ENCODE measurements at places on chromosomes 5 and 9.

- H3K36me3 ChIP-seq = no peaks in the 10 kb centered on the region
- peaks cover 4% of the 10 kb centered on the region for H3K27me3 ChIP-seq
- H3K4me3 ChIP-seq = no peak overlapping the region
- H3K27ac ChIP-seq = no peak overlapping the region
- no peaks in the 10 kb centered on the region for H3K4me1 ChIP-seq
- DNase-seq = no peak
Measured at GRCh38 chr5:68804343-68804742, 289.5 kb upstream of the SLC30A5 start.

GRCh38 chr5:154770111-154770510 is 14.9 kb downstream of the LARP1 start:
- H3K27me3 ChIP-seq = no peaks in the 10 kb centered on the region
- H3K4me3 ChIP-seq = no peak overlapping the region
- peaks cover 85% of the 10 kb centered on the region for H3K4me1 ChIP-seq
- no peaks in the 10 kb centered on the region for H3K36me3 ChIP-seq

GRCh38 chr5:67090593-67090992 is 106.0 kb downstream of the CD180 start:
- H3K4me1 ChIP-seq = peaks cover 67% of the 10 kb centered on the region
- H3K27ac ChIP-seq = no peak overlapping the region
- peaks cover 6% of the 10 kb centered on the region for H3K36me3 ChIP-seq
- peaks cover 2% of the 10 kb centered on the region for H3K27me3 ChIP-seq

- H3K4me3 ChIP-seq = peak overlapping the region; percentile 8
- DNase-seq = no peak
- peaks cover 54% of the 10 kb centered on the region for H3K4me1 ChIP-seq
- H3K36me3 ChIP-seq = peaks cover 52% of the 10 kb centered on the region
Measured at GRCh38 chr9:81621118-81621517, 68.2 kb downstream of the TLE1 start.

DNA sequence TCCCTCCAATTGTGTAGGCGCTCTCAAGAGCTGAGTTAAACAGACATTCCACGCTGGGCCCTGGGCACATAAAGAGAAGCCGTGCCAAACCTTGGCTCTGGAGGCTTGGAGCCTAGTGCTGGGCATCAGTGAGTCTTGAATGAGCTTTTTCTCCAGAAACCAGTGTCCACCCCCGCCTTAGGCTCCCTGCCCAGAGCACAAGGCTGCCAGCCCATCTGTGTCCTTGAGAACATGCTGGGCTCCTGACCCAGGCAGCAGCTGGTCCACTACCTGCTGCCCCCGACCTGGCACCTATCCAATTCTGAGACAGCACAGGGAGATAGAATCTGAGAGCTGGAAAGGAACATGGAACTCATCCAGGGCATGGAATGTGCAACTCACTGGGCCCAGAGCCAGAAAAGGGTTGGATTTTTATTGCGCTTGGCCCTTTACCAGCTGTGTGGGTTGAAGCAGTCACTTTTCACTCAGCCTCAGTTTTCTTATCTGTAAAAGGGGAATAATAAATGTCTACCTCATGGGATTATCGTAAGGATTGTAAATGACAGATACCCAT is 92.4 kb upstream of the CPLX2 start:
- peaks cover 46% of the 10 kb centered on the region for H3K27me3 ChIP-seq
- no peak overlapping the region for H3K4me3 ChIP-seq
- no peaks in the 10 kb centered on the region for H3K36me3 ChIP-seq
- no peak overlapping the region for H3K27ac ChIP-seq
- H3K4me1 ChIP-seq = peaks cover 5% of the 10 kb centered on the region
- DNase-seq = no peak

- no peaks in the 10 kb centered on the region for H3K27me3 ChIP-seq
- no peak overlapping the region for H3K4me3 ChIP-seq
- H3K36me3 ChIP-seq = peaks cover 21% of the 10 kb centered on the region
- no peak overlapping the region for H3K27ac ChIP-seq
Measured at GRCh38 chr9:85586684-85587083, 155.1 kb downstream of the AGTPBP1 start.

- peaks cover 14% of the 10 kb centered on the region for H3K4me1 ChIP-seq
- peaks cover 2% of the 10 kb centered on the region for H3K27me3 ChIP-seq
Measured at GRCh38 chr5:38548064-38548759, 8.2 kb downstream of the LIFR start.

DNA sequence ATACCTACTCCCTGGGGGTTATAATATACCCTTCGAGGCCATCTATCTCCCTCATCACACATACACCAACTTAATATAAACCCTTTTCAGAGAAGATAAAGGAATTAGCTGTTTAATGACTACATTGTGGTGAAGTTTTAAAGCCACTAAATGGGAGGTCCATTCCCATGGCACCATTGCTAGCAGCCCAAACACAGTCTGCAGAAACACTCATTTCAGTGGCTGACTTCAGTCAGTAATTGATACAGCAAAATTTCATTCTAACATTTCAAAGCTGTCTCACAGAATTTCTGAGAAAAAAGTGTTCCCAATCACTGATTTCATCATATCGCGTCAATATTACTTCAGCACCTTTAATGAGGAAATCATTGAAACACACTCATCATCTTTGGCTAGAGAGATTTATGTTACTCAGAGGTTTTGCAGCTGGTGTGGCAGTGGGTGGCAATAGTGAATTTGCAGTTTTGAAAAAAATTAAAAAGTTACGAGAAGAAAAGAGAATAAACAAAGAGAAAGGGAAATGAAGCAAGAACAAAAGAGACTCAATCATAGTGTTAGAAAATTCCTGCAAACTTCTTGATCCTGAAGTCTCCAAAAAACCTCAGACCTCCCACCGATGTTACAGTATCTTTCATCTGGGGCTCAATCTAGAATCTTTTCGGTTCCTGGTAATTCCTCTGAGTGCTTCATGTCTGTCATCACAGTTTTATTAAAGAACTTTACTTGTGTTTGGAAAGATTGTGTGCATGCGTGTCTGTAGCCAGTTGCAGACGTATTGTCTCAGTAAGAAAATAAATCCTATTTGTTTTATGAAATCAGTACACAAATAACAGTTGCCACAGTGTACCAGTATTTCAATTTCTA is 105.0 kb downstream of the ERCC6L2 start:
- H3K4me3 ChIP-seq = no peak overlapping the region
- H3K27ac ChIP-seq = no peak overlapping the region
- no peaks in the 10 kb centered on the region for H3K27me3 ChIP-seq
- peaks cover 12% of the 10 kb centered on the region for H3K4me1 ChIP-seq
- no peak for DNase-seq
- peaks cover 21% of the 10 kb centered on the region for H3K36me3 ChIP-seq

- H3K27me3 ChIP-seq = no peaks in the 10 kb centered on the region
- H3K4me3 ChIP-seq = no peak overlapping the region
- DNase-seq = no peak
- H3K4me1 ChIP-seq = peaks cover 9% of the 10 kb centered on the region
- H3K36me3 ChIP-seq = peaks cover under 1% of the 10 kb centered on the region
Measured at GRCh38 chr5:60437308-60437707, 262.7 kb downstream of the DEPDC1B start.

GRCh38 chr9:81585191-81585763 is 104.1 kb downstream of the TLE1 start:
- H3K36me3 ChIP-seq = peaks cover 89% of the 10 kb centered on the region
- no peaks in the 10 kb centered on the region for H3K27me3 ChIP-seq
- DNase-seq = no peak
- H3K4me3 ChIP-seq = no peak overlapping the region
- peaks cover 40% of the 10 kb centered on the region for H3K4me1 ChIP-seq

DNA sequence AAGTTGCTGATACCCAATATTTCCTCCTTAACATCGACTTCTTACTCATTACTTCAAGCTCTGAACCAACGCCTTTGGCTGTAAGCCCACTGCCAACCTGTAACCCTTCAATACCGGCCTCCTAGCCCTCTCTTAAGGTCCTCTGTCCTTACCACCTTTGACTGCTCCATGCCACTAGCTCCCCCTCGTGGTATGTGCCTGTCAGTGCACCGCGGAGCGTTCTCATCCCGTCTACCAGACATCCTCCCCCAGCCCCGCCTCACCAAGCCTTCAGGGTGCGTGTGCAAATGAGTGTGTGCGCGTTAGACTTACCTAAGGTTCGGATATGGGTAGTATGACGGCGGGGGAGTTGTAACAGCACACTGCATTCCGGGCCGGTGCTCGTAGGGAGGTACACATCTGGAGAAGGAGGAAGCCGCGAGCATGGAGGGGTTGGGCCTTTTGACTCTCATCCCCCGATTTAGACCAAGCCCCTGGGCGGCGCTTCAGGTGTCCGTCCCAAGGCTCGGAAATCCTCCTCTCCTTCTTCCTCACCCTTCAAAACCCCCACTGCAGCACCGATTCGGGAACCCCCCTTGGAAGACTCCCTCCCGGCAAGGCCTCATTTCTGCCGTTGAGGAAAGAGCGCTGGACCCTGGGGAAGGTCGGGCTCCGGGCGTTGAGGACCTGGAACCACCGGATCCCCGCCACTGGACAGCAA is 2.8 kb upstream of the MYORG start:
- H3K27ac ChIP-seq = no peak overlapping the region
- peak; percentile 88 for DNase-seq
- peak overlapping the region; percentile 84 for H3K4me3 ChIP-seq
- H3K36me3 ChIP-seq = no peaks in the 10 kb centered on the region
- peaks cover 88% of the 10 kb centered on the region for H3K27me3 ChIP-seq

GRCh38 chr9:134685784-134686183 is 44.2 kb downstream of the COL5A1 start:
- no peak overlapping the region for H3K27ac ChIP-seq
- H3K4me3 ChIP-seq = no peak overlapping the region
- H3K4me1 ChIP-seq = peaks cover 39% of the 10 kb centered on the region
- H3K36me3 ChIP-seq = no peaks in the 10 kb centered on the region
- H3K27me3 ChIP-seq = no peaks in the 10 kb centered on the region

- H3K27me3 ChIP-seq = no peaks in the 10 kb centered on the region
- H3K36me3 ChIP-seq = peaks cover 5% of the 10 kb centered on the region
- H3K4me3 ChIP-seq = no peak overlapping the region
Measured at GRCh38 chr5:69288069-69288468, 44.5 kb downstream of the CCDC125 start.

DNA sequence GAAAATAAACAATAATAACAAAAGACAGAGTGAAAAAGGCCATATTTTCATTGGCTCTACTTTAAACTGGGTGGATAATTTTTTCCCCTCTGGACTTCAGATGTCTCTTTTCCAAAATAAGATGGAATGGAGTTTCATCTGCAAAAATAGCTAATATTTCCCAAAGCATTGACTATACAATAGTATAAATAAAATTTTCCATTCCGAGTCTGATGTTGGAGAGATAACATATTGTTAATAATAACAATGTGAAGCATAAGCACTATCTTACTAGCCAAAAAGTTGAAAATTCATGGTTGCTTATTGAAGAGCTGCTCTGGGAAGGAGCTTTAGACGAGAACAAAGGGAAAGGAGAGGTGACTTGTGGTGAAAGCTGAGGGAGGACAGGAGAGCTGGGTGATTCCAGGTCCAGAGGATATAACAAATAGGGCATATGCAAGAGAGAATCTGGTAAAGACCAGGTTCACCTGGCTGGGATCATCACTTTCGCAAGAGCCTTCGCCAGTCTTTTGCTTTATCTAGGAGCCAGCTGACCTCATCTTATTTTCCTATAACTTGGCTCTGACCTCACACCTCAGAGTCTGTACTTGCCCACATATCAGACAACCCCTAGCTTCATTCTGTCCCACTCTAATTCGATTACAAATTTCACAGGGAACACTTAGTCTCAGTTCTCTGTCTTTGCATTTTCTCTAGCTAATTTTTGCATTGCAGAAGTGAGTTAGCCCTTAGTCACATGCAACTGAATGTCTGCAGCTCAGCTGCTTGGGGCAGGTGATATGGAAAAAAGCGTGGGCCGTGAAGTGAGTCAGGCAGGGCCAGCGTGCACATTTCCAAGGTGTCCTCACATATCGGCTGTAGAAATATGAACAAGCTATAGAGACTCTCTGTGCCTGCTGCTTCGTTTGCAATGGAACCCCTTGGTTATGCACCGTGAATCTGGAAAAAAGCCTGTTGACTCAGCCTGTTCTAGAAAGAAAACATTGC is 7.6 kb upstream of the ZNF474 start:
- H3K27me3 ChIP-seq = no peaks in the 10 kb centered on the region
- DNase-seq = no peak
- no peaks in the 10 kb centered on the region for H3K36me3 ChIP-seq
- peaks cover 30% of the 10 kb centered on the region for H3K4me1 ChIP-seq

- H3K27me3 ChIP-seq = peaks cover 4% of the 10 kb centered on the region
- H3K4me3 ChIP-seq = no peak overlapping the region
- peaks cover 23% of the 10 kb centered on the region for H3K4me1 ChIP-seq
- no peak for DNase-seq
Measured at GRCh38 chr5:176405656-176406435, 10.5 kb downstream of the CLTB start.

GRCh38 chr5:79924936-79925893 is 65.8 kb downstream of the MTX3 start:
- no peak overlapping the region for H3K4me3 ChIP-seq
- no peak for DNase-seq
- no peaks in the 10 kb centered on the region for H3K27me3 ChIP-seq
- no peaks in the 10 kb centered on the region for H3K4me1 ChIP-seq
- H3K36me3 ChIP-seq = no peaks in the 10 kb centered on the region

GRCh38 chr5:121913418-121913817 is 48.4 kb upstream of the SRFBP1 start:
- H3K27me3 ChIP-seq = no peaks in the 10 kb centered on the region
- H3K36me3 ChIP-seq = no peaks in the 10 kb centered on the region
- H3K4me3 ChIP-seq = no peak overlapping the region
- DNase-seq = no peak

- no peaks in the 10 kb centered on the region for H3K27me3 ChIP-seq
- DNase-seq = peak; percentile 44
- H3K4me3 ChIP-seq = no peak within 1 kb of the TSS
- peaks cover 51% of the 10 kb centered on the region for H3K4me1 ChIP-seq
- H3K27ac ChIP-seq = no peak within 1 kb of the TSS
Measured at GRCh38 chr9:127854184-127854806, at the start of gene ENG. TSS of gene ENG (minus strand) at chr9:127854658. CDS start at chr9:127854355, 303 bp downstream.

GRCh38 chr5:124277767-124278545 is 468.5 kb downstream of the ZNF608 start:
- no peak overlapping the region for H3K4me3 ChIP-seq
- no peak overlapping the region for H3K27ac ChIP-seq
- no peaks in the 10 kb centered on the region for H3K36me3 ChIP-seq
- no peaks in the 10 kb centered on the region for H3K27me3 ChIP-seq

- DNase-seq = no peak
- no peak overlapping the region for H3K27ac ChIP-seq
- H3K4me1 ChIP-seq = no peaks in the 10 kb centered on the region
- no peaks in the 10 kb centered on the region for H3K27me3 ChIP-seq
- no peak overlapping the region for H3K4me3 ChIP-seq
- peaks cover 43% of the 10 kb centered on the region for H3K36me3 ChIP-seq
Measured at GRCh38 chr9:33277484-33277883, 12.6 kb downstream of the CHMP5 start.

DNA sequence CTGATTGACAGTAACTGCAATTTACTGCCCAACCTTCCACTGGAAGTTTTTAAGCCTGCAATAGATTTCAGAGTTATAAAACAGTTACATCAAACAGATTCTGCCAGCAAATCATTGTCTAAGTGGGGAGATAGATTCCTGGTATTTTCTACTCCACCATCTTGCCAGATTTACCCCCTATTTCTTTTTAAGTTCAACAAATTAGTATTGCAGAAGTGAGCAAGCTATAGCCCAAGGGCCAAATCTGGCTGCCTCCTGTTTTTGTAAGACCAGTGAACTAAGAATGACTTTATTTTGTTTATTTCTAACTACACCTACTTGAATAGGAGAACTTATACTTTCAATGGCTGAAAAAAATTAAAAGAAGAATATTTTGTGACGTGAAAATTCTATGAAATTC is 8.8 kb upstream of the TMEM171 start:
- no peak overlapping the region for H3K27ac ChIP-seq
- DNase-seq = no peak
- peaks cover 36% of the 10 kb centered on the region for H3K27me3 ChIP-seq
- H3K4me3 ChIP-seq = no peak overlapping the region
- H3K36me3 ChIP-seq = peaks cover 7% of the 10 kb centered on the region
